ENCODE measurements at places on chromosomes 12 and 14. TPM values are rescaled to one million over a fixed set of nuclear protein-coding genes. Genes with fewer than 3 reads are reported as not detected.

TAS2R7 gene
- not detected for total RNA-seq

EMP1 gene
- 4.4 TPM for total RNA-seq

CCT2 gene
- 189 TPM for total RNA-seq

PLD4 gene
- 8.0 TPM for total RNA-seq

ALG10 gene
- 17.9 TPM for total RNA-seq

TBC1D30 gene
- total RNA-seq, result 1.5 TPM

PITPNM2 gene
- total RNA-seq, result 48.2 TPM

DLGAP5 gene
- not detected for total RNA-seq

ABCD4 gene
- 98.9 TPM for total RNA-seq

AKAP6 gene
- 4.1 TPM for total RNA-seq

LRRK2 gene
- 0.16 TPM for total RNA-seq

CPM gene
- 5.7 TPM for total RNA-seq

GARIN6 gene
- total RNA-seq, result not detected

C14orf39 gene
- not detected for total RNA-seq

HOXC12 gene
- total RNA-seq, result not detected

CLEC4E gene
- total RNA-seq, result not detected

TAS2R42 gene
- not detected for total RNA-seq

FAM186B gene
- 0.23 TPM for total RNA-seq

SERPINA12 gene
- total RNA-seq, result not detected

MANSC4 gene
- not detected for total RNA-seq

CCDC184 gene
- total RNA-seq, result 0.51 TPM

PTPRB gene
- total RNA-seq, result 0.24 TPM

CCDC196 gene
- total RNA-seq, result not detected

GPHN gene
- total RNA-seq, result 14.3 TPM

ITGA7 gene
- 1.8 TPM for total RNA-seq

EEA1 gene
- total RNA-seq, result 28.3 TPM

SLC6A15 gene
- total RNA-seq, result not detected

ZDHHC22 gene
- not detected for total RNA-seq

PCBP2 gene
- total RNA-seq, result 737 TPM

RPGRIP1 gene
- 0.24 TPM for total RNA-seq

SMIM41 gene
- total RNA-seq, result 0.27 TPM

SYCP3 gene
- not detected for total RNA-seq

GLT8D2 gene
- not detected for total RNA-seq

LHX5 gene
- not detected for total RNA-seq

PROX2 gene
- 0.54 TPM for total RNA-seq

OR4K13 gene
- not detected for total RNA-seq

SOAT2 gene
- total RNA-seq, result 0.23 TPM

SLC38A6 gene
- 21.9 TPM for total RNA-seq

EXOC3L4 gene
- not detected for total RNA-seq

SERPINA9 gene
- not detected for total RNA-seq

DHRS2 gene
- not detected for total RNA-seq

TRHDE gene
- not detected for total RNA-seq

OVCH1 gene
- not detected for total RNA-seq

NRDE2 gene
- total RNA-seq, result 21.4 TPM

CFAP251 gene
- total RNA-seq, result 1.1 TPM

TAS2R13 gene
- total RNA-seq, result 0.72 TPM

AMDHD1 gene
- 0.71 TPM for total RNA-seq

SSPN gene
- not detected for total RNA-seq

CCDC88C gene
- 277 TPM for total RNA-seq

SERPINA4 gene
- not detected for total RNA-seq

GNB3 gene
- total RNA-seq, result 11.2 TPM

GZMB gene
- 692 TPM for total RNA-seq
